BJ (cell line): ENCODE measurements at places on chromosomes 5 and 9. TPM values are rescaled to one million over a fixed set of nuclear protein-coding genes. Genes with fewer than 3 reads are reported as not detected.

Gene NTNG2
- polyA plus RNA-seq, result 0.44 and 0.74 TPM in 2 replicates

Gene MLLT3
- polyA plus RNA-seq, result 13.8 and 32.1 TPM in 2 replicates

Gene DIAPH1
- 23.3 and 36.6 TPM in 2 replicates for polyA plus RNA-seq

Gene PAPPA
- polyA plus RNA-seq, result 34.7 and 39.9 TPM in 2 replicates

Gene PAM
- polyA plus RNA-seq, result 256 and 389 TPM in 2 replicates

Gene PPP6C
- 7.7 and 19.5 TPM in 2 replicates for polyA plus RNA-seq

Gene ZBED3
- polyA plus RNA-seq, result 5.0 and 6.2 TPM in 2 replicates

Gene CYSRT1
- 0.58 and 0.74 TPM in 2 replicates for polyA plus RNA-seq

Gene GPX3
- 2.8 and 3.8 TPM in 2 replicates for polyA plus RNA-seq
